Pancreas (tissue), 10 donors: ENCODE measurements at places on chromosomes 7 and 10. TPM values are rescaled to one million over a fixed set of nuclear protein-coding genes. Genes with fewer than 3 reads are reported as not detected.

DNA sequence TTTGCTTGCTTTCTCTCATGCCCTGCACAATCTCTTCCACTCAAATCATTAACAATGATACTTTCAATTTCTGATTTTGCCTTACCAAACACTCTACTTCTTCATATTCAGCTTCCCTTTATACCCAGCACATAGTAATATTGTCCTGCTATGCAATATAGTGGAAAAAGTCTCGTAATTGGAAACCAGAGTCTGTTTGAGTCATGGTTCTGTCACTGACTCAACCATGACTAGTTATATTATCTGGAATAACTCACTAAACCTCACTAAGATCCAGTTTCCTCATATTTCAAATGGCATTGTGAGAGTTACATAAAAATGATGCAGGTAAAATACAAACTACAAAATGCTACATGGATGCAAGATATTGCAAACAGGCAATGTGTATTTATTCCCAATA, 98.5 kb upstream of the LRRTM3 start:
- no peaks in the 10 kb centered on the region for H3K27me3 ChIP-seq
- no peaks in the 10 kb centered on the region for H3K4me1 ChIP-seq
- no peak overlapping the region for H3K27ac ChIP-seq
- no peak for DNase-seq

GRCh38 chr7:106415433-106415832, 130.7 kb upstream of the NAMPT start:
- peaks cover 3% of the 10 kb centered on the region for H3K4me1 ChIP-seq
- no peaks in the 10 kb centered on the region for H3K36me3 ChIP-seq
- H3K4me3 ChIP-seq: no peak overlapping the region
- no peaks in the 10 kb centered on the region for H3K27me3 ChIP-seq

DNA sequence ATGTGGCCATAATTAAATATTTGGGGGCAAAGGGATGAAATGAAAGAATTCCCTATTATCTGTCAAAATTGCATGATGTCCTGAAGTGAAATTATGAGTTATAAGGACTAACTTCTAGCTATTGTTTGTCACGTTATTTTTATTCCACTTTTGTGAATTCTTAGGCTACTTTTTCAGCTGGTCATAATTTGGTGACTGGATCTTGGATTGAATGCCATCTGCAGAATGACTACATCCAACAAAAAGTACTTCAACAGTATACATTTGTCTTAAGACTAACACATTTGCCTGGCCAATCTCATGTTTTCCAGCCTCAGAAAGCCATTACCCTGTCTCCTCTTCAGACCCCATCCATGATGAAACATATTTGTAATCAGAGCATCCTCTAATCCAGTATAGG, 48.1 kb upstream of the WNT16 start:
- H3K27me3 ChIP-seq: no peaks in the 10 kb centered on the region
- H3K4me3 ChIP-seq: no peak overlapping the region
- no peak overlapping the region for H3K27ac ChIP-seq
- no peak for DNase-seq
- H3K36me3 ChIP-seq: no peaks in the 10 kb centered on the region

DNA sequence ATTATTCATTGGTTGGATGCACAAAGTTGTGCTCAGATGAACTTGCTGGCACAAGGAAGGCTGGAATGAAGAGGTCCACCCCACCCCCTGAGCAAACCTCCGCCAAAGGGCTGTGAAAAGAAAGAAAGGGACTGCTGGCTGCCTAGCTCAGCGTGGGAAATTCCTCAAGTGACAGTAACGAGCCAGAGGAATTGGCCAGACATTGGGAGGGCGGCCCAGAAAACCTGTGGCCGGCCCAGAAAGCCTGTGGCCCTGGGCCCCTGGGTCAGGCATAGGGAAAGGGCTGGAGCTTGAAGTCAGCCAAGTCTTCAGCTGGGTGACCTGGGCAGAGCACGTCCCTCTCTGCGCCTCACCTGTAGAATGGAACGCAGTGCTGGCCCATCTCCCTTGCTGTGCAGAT, 30.6 kb upstream of the CTBP2 start:
- no peak overlapping the region for H3K27ac ChIP-seq
- H3K4me3 ChIP-seq: no peak overlapping the region
- no peak for DNase-seq
- no peaks in the 10 kb centered on the region for H3K27me3 ChIP-seq

- DNase-seq: no peak
- H3K4me1 ChIP-seq: no peaks in the 10 kb centered on the region
- no peak overlapping the region for H3K27ac ChIP-seq
- H3K27me3 ChIP-seq: no peaks in the 10 kb centered on the region
- no peaks in the 10 kb centered on the region for H3K36me3 ChIP-seq
Measured at GRCh38 chr10:70963271-70963670, 74.9 kb upstream of the PCBD1 start.

GRCh38 chr7:111846898-111847297, 284.6 kb upstream of the IMMP2L start:
- no peaks in the 10 kb centered on the region for H3K27me3 ChIP-seq
- no peak overlapping the region for H3K27ac ChIP-seq
- H3K36me3 ChIP-seq: no peaks in the 10 kb centered on the region
- DNase-seq: no peak
- H3K4me3 ChIP-seq: no peak overlapping the region
- H3K4me1 ChIP-seq: no peaks in the 10 kb centered on the region

NODAL gene
- total RNA-seq: not detected

USP6NL gene
- 6.4 TPM for total RNA-seq
